ENCODE measurements at places on chromosomes 3 and 15. TPM values are rescaled to one million over a fixed set of nuclear protein-coding genes. Genes with fewer than 3 reads are reported as not detected.

DNA sequence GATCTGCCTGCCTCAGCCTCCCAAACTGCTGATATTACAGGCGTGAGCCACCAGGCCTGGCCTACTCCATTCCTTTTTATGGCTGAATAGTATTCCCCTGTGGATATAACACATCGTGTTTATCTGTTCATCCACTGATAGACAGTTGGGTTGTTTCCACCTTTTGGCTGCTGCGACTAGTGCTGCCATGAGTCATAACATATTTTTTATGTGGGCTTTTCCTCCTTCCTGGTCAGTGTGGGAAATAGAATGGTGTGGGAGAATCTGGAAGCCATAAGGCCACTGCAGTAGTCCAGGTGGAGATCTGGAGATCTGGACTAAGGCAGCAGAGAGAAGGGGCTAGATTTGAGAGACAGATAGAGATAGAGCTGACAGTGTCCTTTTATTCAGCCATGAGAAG is 16.2 kb downstream of the LCMT2 start:
- no peaks in the 10 kb centered on the region for H3K36me3 ChIP-seq
- no peak for DNase-seq
- no peak overlapping the region for H3K27ac ChIP-seq
- no peaks in the 10 kb centered on the region for H3K4me1 ChIP-seq
- H3K27me3 ChIP-seq = no peaks in the 10 kb centered on the region

- no peak for DNase-seq
- H3K27me3 ChIP-seq = no peaks in the 10 kb centered on the region
- H3K4me1 ChIP-seq = no peaks in the 10 kb centered on the region
- H3K36me3 ChIP-seq = no peaks in the 10 kb centered on the region
- H3K4me3 ChIP-seq = no peak overlapping the region
Measured at GRCh38 chr3:182420741-182421140, 372.6 kb upstream of the ATP11B start.

DNA sequence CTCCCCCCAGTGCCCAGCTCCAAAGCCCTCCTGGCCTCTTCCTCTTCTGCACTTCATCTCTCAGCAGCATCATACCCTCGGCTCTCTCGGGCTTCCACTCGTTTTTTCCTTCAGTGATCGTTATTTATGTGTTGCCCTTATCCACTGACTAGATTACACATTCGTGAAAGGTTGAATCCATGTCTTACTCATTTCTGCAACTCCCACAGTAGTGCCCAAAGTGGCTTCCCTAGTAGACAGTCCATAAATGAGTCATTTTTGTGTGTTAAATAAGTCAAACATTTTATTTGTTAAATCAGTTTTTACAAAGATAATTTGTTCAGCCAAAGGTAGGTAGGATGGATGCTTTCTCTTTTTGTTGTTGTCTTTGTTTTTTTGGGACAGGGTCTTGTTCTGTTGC is 87.4 kb downstream of the CRTC3 start:
- H3K4me1 ChIP-seq = peaks cover 7% of the 10 kb centered on the region
- no peak overlapping the region for H3K4me3 ChIP-seq
- H3K27ac ChIP-seq = no peak overlapping the region
- H3K36me3 ChIP-seq = peaks cover 57% of the 10 kb centered on the region

DNA sequence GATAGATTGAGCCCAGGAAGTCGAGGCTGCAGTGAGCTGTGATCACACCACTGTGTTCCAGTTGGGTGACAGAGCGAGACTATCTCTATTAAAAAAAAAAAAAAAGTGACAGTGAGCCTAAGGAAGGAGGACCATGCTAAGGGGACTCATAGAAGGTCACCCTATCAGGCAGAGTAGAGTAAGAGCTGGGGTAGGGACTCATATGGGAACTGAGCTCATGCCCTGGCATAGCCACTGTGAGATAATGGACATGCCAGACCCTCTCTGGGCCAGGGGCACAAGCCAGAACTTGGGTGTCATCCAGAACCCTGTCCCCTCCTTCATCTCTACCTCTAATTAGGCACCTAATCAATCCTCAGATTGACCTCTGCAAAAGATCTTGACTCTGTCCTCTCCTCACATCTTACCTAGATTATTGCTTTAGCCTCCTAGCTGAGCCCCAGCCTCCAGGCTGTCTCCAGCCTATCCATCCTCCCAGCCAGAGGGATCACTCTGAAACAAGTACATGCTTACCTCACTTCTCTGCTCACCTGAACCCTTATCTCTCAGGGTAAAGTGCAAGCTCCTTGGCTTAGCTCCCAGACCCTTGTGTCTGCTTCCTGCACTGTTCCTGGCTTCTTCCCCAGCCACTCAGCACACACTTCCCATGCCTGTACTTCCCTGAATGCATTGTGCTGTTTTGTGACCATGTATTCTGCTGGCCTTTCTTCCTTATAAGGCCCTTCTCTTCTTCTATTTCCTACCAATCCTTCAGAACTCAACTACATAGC is 76.4 kb downstream of the DAPK2 start:
- no peaks in the 10 kb centered on the region for H3K36me3 ChIP-seq
- peaks cover 1% of the 10 kb centered on the region for H3K27me3 ChIP-seq
- peak overlapping the region; percentile 67 for H3K27ac ChIP-seq
- no peak overlapping the region for H3K4me3 ChIP-seq
- peaks cover 31% of the 10 kb centered on the region for H3K4me1 ChIP-seq
- DNase-seq = no peak

DNA sequence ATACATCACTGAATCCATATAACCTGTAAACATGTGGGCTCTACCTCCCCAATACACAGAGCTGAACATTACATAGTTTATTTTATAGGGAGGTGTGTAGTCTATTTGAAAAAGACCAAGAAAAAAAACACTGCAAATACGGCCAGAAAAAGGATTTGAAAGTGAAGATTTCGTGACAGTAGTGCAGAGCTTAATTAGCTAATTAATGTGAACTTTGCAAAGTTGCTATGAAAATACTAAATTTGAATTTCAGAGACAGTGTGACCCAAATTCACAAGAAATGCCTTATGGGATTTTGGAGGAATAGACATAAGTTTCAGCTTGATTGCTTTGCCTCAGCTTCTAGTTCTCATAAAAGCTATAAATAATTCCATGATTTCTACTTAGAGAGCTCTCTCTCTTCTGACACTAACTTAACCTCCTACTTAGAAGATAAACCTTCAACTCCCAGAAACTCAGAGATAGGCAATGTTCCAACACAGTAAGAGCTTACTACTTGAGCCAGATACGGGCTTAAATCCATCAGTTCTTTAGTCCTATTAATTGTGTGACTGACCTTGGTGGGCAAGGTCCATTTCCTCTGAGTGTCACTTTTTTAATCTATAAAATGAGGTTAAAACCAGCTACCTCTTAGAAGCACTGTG is 87.3 kb upstream of the THBS1 start:
- no peak overlapping the region for H3K27ac ChIP-seq
- peaks cover 24% of the 10 kb centered on the region for H3K4me1 ChIP-seq
- peaks cover 4% of the 10 kb centered on the region for H3K27me3 ChIP-seq
- no peak for DNase-seq
- no peaks in the 10 kb centered on the region for H3K36me3 ChIP-seq

DNA sequence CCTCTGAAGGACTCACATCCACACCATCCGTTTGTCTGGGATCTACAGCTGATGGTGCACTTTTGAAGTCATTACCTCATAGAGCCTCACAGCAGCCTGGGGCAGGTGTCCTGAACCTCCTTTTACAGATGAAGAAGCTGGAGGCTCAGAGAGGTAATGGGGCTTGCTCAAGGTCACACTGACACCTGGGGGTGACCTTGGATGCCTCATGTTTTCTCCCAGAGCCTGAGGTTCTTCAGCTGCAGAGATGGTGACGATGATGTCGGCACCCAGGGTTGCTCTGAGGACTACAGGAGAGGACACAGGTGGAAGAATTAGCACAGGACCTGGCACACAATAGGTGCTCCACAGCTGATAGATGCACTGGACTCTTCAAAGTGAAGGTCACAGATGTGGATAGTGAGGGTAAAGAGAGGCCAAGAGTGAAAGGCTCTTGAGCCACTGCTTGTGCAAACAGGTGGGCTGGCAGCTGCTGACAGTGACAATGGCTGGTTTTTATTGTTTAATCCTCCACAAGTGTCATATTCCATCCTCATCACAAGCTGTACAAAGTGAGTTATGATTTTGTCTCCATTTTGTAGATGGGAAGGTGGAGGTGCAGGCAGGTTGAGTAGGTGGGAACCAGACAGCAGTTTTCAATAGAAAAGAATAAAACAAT is 17.4 kb upstream of the ATP2B2 start:
- H3K4me3 ChIP-seq = no peak overlapping the region
- no peaks in the 10 kb centered on the region for H3K27me3 ChIP-seq
- DNase-seq = no peak
- no peaks in the 10 kb centered on the region for H3K4me1 ChIP-seq
- no peak overlapping the region for H3K27ac ChIP-seq

DNA sequence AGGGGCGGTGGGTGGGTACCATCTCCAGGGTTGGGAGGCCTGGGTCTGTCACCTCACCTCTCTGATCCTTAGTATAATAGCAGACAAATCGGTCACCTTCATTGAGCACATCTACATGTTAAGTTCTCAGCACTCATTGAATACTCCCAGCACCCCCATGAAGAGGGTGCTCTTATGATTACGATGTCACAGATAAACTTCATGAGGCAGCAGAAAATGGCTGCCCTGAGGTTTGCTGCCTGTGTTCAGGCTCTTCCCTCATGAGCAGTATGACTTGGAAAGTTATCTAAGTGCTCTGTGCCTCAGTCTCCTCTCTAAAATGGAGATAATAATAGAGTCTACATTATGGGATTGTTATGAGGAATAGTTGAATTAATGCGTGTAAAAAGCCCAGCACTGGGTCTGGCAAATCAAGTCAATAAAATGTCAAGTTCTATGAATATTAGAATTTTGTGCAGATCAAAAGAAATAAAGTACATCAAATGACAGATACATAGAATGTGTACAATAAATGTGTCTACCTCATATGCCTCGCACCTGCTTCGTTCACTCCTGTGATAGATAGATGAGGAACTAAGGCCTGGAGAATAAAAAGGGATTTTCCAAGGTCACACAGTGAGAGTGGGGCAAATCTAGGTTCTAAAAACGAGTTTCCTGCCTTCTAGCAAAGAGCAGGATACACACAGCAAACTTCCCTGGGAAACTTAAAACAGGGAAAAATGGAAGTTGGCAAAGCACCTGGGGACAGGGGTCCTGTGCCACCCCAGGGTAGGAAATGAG is 142.2 kb upstream of the MRPS22 start:
- H3K27ac ChIP-seq = no peak overlapping the region
- H3K36me3 ChIP-seq = no peaks in the 10 kb centered on the region
- no peak overlapping the region for H3K4me3 ChIP-seq

- no peaks in the 10 kb centered on the region for H3K4me1 ChIP-seq
- H3K27me3 ChIP-seq = no peaks in the 10 kb centered on the region
- no peak overlapping the region for H3K4me3 ChIP-seq
- no peak for DNase-seq
- no peak overlapping the region for H3K27ac ChIP-seq
- H3K36me3 ChIP-seq = no peaks in the 10 kb centered on the region
Measured at GRCh38 chr3:58800940-58801339, 134.4 kb upstream of the FAM3D start.

GRCh38 chr3:122615303-122615702 is 37.9 kb downstream of the PARP15 start:
- H3K4me3 ChIP-seq = no peak overlapping the region
- peaks cover 65% of the 10 kb centered on the region for H3K36me3 ChIP-seq
- no peak overlapping the region for H3K27ac ChIP-seq
- H3K27me3 ChIP-seq = no peaks in the 10 kb centered on the region

DNA sequence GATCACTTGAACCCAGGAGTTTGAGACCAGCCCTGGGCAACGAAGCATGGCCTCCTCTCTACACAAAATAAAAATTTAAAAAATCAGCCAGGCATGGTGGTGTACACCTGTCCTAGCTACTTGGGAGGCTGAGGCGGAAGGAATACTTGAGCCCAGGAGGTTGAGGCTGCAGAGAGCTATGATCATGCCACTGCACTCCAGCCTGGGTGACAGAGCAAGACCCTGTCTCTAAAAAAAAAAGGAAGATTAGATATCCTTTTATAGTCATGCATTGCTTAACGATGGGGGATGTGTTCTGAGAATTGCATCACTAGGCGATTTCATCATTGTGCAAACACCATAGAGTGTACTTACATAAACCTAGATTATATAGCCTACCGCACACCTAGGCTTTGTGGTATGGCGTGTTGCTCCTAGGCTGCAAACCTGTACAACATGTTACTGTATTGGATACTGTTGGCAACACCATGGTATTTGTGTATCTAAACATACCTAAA is 12.6 kb downstream of the ALAS1 start:
- peaks cover 92% of the 10 kb centered on the region for H3K36me3 ChIP-seq
- no peaks in the 10 kb centered on the region for H3K4me1 ChIP-seq
- H3K27ac ChIP-seq = no peak overlapping the region
- no peak overlapping the region for H3K4me3 ChIP-seq

- no peak overlapping the region for H3K4me3 ChIP-seq
- DNase-seq = no peak
- H3K27me3 ChIP-seq = no peaks in the 10 kb centered on the region
- H3K36me3 ChIP-seq = no peaks in the 10 kb centered on the region
- no peak overlapping the region for H3K27ac ChIP-seq
Measured at GRCh38 chr3:61986473-61986872, 386.9 kb downstream of the FEZF2 start.

- H3K27ac ChIP-seq = no peak overlapping the region
- H3K36me3 ChIP-seq = no peaks in the 10 kb centered on the region
- H3K27me3 ChIP-seq = no peaks in the 10 kb centered on the region
- DNase-seq = no peak
- H3K4me3 ChIP-seq = no peak overlapping the region
Measured at GRCh38 chr3:128210711-128211110, 57.4 kb downstream of the EEFSEC start.

DNA sequence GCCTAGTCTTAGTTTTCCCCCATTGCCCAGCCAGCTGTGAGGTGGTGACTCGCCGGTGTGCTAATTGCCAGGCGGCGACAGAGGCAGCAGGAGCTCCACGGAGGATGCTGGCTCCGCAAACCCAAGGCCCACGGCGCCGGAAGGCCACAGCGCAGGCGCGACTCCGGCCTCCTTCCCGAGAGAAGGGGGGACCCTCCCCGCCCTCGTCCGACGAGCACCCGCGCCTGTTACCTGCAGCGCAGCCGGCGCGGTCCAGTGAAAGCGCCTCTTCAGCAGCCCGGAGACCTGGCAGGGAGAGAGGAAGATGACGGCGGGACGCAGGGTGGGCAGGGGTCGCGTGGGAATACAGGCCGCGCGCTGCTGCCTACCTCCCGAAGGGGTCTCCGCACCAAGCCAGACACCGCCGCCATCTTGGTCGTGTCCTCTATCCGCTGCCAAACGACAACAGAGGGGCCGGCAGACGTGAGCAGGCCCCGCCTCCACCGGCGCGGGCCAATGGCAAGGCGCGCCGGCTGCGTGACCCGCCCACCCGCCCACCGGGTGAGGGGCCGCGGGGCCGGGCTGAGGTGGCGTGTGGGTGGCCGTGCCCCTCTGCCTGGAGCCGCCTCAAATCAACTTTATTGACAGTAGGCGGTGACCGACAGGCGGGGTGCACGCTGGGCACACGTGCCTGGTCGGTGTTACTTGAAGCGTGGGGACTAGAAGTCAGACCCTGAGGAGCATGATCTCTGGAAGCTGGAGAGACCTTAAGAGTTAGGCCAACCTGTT is at the start of gene PDHB:
PDHB (minus strand) TSS at position 433 of the 768 bp plus-strand sequence; CDS start at position 410, 23 bp downstream.
- peak within 1 kb of the TSS; percentile 82 for H3K27ac ChIP-seq
- peaks cover 32% of the 10 kb centered on the region for H3K36me3 ChIP-seq
- H3K27me3 ChIP-seq = no peaks in the 10 kb centered on the region
- H3K4me1 ChIP-seq = peaks cover 12% of the 10 kb centered on the region
- peak; percentile 93 for DNase-seq

GNAT1 gene
- total RNA-seq = not detected

ST3GAL6 gene
- total RNA-seq = 1.4 TPM

PRR20G gene
- not detected for total RNA-seq

THRB gene
- total RNA-seq = not detected

XCR1 gene
- not detected for total RNA-seq

MME gene
- total RNA-seq = not detected

GOLGA8T gene
- total RNA-seq = 3.0 TPM

REC114 gene
- total RNA-seq = not detected
